ENCODE measurements at places on chromosomes 7 and 10. TPM values are rescaled to one million over a fixed set of nuclear protein-coding genes. Genes with fewer than 3 reads are reported as not detected.

DNA sequence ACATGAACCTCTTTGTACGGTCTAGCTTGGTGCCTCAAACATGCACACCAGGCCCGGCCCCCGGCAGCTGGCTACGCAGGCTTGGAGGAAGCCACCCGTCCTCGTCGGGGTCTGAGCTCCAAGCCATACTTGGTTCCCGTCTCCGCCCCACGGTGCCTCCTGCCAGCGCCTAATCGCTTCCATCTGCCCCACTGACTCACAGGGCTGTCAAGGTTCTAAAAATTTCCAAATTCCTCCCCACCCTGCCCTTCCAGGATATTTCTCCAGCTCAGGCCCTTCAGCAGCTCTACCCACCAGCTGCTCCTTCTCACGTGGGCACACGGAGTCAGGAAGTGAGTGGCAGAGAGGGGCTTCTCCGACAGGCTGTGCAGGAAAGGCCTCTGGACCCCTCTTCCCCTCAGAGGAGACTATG, 38.8 kb downstream of the TMEM270 start:
- H3K36me3 ChIP-seq: no peaks in the 10 kb centered on the region
- H3K27ac ChIP-seq: no peak overlapping the region
- DNase-seq: peak; percentile 59
- no peaks in the 10 kb centered on the region for H3K4me1 ChIP-seq

DNA sequence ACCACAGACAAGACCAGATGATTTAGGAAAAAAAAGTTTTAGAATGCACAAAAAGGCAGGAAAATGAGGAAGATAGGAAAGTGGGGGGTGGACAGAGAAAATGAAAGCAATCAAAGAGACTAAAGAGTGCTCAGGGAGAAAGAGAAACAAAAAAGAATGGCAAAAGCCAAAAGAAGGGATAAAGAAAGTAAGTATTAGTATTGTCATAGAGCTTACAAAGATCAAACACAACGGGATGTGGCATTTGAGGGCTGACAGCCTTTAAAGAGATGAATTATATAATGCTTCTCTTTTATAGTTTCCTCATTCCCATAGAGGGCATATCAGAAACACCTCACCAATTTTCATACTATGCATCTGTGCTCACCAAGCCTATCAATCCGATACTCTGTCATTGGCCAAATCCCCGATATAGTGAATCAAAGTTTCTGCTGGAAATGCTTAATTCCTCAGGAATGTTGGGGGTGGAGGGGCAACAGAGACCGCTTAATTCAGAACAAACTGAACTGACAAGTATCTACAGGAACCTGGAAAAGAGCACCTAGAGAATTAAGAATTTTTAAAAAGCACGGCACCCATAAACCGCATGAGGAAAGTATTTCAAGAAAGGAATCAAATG, 2.7 kb downstream of the COG5 start:
- DNase-seq: no peak
- no peak overlapping the region for H3K4me3 ChIP-seq
- H3K4me1 ChIP-seq: peaks cover 8% of the 10 kb centered on the region
- no peak overlapping the region for H3K27ac ChIP-seq

GRCh38 chr10:127978481-127978880, 71.6 kb downstream of the PTPRE start:
- DNase-seq: no peak
- no peak overlapping the region for H3K4me3 ChIP-seq
- H3K27me3 ChIP-seq: no peaks in the 10 kb centered on the region
- H3K4me1 ChIP-seq: no peaks in the 10 kb centered on the region
- no peak overlapping the region for H3K27ac ChIP-seq

GRCh38 chr7:158842486-158842885, 13.2 kb upstream of the ESYT2 start:
- no peak overlapping the region for H3K4me3 ChIP-seq
- no peaks in the 10 kb centered on the region for H3K36me3 ChIP-seq
- DNase-seq: no peak
- no peaks in the 10 kb centered on the region for H3K4me1 ChIP-seq

DNA sequence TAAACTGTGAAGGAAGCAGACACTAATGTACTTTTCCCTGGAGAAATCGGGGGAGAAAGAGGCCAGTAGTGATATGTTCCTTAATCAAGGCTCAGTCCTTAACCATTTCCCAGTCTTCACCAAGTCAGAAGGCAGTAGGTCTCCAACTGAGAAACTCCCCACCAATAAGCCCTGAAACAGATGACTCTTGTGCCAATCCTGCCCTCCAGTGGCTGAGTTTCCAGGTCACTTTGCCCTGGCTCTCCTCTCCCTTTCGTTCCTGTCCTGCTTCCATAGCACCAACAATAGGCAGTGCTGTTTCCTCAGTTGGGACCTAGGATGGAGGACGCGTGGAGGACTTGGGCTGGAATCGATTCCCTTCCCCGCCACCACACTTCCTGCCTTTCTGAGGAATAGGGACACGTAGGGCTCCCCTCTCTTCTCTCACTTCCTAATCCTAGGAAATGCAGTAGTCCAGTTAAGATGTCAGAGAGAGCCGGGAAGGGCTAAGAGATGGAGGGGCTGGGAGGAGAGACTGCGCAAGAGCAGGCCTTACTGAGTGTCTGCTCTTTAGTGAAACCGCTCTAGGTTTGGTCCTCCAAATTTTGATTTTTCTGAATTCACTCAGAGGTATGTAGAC, 23.4 kb downstream of the ATOH7 start:
- no peaks in the 10 kb centered on the region for H3K36me3 ChIP-seq
- DNase-seq: peak; percentile 80
- H3K4me1 ChIP-seq: no peaks in the 10 kb centered on the region
- H3K4me3 ChIP-seq: no peak overlapping the region
- no peaks in the 10 kb centered on the region for H3K27me3 ChIP-seq

GRCh38 chr7:5406957-5407945, 16.4 kb downstream of the TNRC18 start:
- no peaks in the 10 kb centered on the region for H3K27me3 ChIP-seq
- no peak overlapping the region for H3K4me3 ChIP-seq
- DNase-seq: peak; percentile 37

DNA sequence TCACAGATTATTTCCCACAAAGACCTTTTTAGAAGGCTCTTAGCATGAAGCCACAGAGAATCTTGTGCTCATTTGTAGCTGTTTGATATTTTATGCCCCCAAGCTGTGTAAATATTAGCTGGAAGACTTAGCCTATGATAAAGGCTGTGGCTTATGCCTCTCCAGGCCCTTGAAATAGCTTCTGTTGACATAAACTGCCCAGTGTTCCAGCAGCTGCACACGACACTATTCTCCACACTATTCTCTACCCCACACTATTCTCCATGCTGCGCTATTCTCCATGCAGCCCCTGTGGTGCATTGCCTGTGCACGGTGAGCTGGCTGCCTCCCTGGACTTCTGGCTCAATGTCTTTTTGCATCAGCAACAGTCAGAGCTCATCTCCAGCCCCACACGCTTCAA, 13.1 kb downstream of the DDC start:
- H3K27me3 ChIP-seq: no peaks in the 10 kb centered on the region
- H3K4me1 ChIP-seq: no peaks in the 10 kb centered on the region
- no peaks in the 10 kb centered on the region for H3K36me3 ChIP-seq
- H3K4me3 ChIP-seq: no peak overlapping the region
- no peak for DNase-seq

DNA sequence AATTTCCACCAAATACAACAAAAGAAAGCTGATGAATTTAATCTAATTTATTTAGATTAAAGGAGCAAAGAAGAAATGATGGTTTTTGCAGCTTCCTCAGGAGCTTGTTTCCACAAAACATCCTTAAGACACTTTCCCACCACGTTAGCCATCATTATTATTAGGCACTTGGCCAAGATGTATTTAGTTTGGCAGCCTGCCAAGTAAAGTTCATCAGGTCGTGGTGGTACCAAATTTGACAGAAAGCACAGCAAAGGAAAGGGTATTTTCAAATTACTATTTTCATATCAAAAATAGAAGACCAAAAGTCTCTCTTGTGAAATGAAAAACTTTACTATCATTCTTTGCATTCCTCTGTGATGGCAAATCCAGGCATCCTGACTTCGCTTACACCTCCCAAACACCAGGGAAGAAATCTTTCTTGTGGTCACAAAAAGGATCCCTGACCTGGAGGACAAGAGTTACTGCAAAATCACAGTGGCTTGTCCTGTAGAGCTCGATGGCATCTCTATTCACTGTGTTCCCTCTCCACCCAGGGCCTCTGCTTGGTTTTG, 123.1 kb upstream of the INHBA start:
- H3K27ac ChIP-seq: no peak overlapping the region
- no peaks in the 10 kb centered on the region for H3K27me3 ChIP-seq
- no peak overlapping the region for H3K4me3 ChIP-seq
- DNase-seq: peak; percentile 31
- peaks cover 29% of the 10 kb centered on the region for H3K4me1 ChIP-seq
- no peaks in the 10 kb centered on the region for H3K36me3 ChIP-seq

GRCh38 chr7:19051767-19052375, 65.6 kb downstream of the TWIST1 start:
- H3K4me3 ChIP-seq: no peak overlapping the region
- DNase-seq: no peak
- no peaks in the 10 kb centered on the region for H3K36me3 ChIP-seq
- no peaks in the 10 kb centered on the region for H3K27me3 ChIP-seq
- H3K4me1 ChIP-seq: no peaks in the 10 kb centered on the region

DNA sequence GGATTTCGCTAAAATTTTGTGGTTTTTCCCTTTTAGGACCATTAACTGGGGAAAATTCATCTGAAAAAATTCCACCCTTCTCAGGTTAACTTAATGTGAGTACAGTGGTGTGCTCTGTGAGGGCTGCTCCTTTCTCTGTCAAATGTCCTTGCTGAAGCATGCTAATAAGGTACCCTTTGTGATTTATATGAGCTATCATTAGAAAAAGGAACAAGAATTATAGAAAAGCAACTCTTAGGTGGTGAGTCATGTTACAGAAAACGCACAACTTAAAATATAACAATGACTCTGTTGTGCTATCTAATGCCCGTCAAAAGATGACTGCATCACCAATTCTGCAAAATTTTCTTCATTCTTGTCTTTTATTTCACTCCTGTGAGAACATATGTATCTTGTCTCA, 162.0 kb upstream of the MAGI2 start:
- H3K27ac ChIP-seq: no peak overlapping the region
- H3K27me3 ChIP-seq: no peaks in the 10 kb centered on the region
- H3K4me3 ChIP-seq: no peak overlapping the region
- H3K4me1 ChIP-seq: peaks cover 11% of the 10 kb centered on the region
- H3K36me3 ChIP-seq: no peaks in the 10 kb centered on the region
- peak; percentile 32 for DNase-seq

GRCh38 chr7:157253850-157254249, 83.0 kb upstream of the DNAJB6 start:
- no peaks in the 10 kb centered on the region for H3K4me1 ChIP-seq
- no peaks in the 10 kb centered on the region for H3K27me3 ChIP-seq
- no peak for DNase-seq
- H3K27ac ChIP-seq: no peak overlapping the region
- H3K4me3 ChIP-seq: no peak overlapping the region
- H3K36me3 ChIP-seq: peaks cover 57% of the 10 kb centered on the region

DNA sequence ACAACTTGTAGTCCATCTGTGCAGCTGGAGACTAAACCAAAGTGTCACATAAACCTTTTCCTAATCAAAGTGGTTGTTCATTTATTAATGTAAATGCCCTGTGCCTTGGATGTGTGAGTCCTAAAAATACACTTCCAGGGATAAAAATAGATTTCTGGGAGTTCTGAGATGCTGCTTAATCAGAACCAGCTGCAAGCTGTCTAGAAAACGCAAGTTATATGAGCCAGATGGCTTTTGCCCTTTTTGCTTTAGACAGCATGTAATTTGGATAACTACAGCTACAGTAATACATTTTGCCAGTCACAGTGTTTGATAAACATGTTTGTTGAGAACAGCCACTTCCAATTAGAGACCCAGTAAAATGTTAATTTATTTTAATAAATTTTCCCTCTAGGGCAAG, 185.1 kb upstream of the PRPS1L1 start:
- peak; percentile 69 for DNase-seq
- no peak overlapping the region for H3K4me3 ChIP-seq
- H3K27ac ChIP-seq: peak overlapping the region; percentile 38
- H3K4me1 ChIP-seq: peaks cover 27% of the 10 kb centered on the region
- no peaks in the 10 kb centered on the region for H3K36me3 ChIP-seq
- H3K27me3 ChIP-seq: no peaks in the 10 kb centered on the region

GRCh38 chr10:9342885-9343570, 1288.5 kb downstream of the GATA3 start:
- no peak overlapping the region for H3K27ac ChIP-seq
- peak; percentile 73 for DNase-seq
- H3K4me1 ChIP-seq: peaks cover 15% of the 10 kb centered on the region
- H3K36me3 ChIP-seq: no peaks in the 10 kb centered on the region
- H3K27me3 ChIP-seq: no peaks in the 10 kb centered on the region

DNA sequence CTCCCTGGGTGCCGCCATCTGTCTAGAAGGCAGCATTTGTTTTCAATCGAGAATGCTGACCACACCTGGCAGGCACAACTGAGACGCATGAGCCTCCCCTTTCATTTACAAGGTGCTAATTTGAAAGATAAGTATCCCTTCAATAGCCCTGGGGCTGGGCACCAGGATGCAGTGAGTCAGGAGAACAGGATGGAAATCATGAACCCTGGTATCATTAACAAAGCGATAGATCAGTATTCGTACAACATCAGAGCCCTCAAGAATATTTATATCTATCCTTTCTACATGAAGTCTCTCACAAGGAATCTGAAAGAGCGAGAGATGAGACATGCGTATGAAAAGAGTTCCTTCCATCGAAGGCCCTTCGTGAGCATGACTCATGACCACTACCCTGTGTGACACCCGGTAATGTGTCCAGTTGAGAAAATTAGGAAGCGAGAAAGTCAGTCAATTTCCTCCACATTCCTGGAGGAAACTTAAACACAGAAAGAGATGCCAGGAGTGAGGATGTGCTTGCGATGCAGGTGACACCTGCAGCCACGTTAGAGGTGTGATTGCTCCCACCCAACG, 123.1 kb upstream of the PITRM1 start:
- no peak overlapping the region for H3K4me3 ChIP-seq
- H3K4me1 ChIP-seq: no peaks in the 10 kb centered on the region
- DNase-seq: no peak
- no peak overlapping the region for H3K27ac ChIP-seq

DNA sequence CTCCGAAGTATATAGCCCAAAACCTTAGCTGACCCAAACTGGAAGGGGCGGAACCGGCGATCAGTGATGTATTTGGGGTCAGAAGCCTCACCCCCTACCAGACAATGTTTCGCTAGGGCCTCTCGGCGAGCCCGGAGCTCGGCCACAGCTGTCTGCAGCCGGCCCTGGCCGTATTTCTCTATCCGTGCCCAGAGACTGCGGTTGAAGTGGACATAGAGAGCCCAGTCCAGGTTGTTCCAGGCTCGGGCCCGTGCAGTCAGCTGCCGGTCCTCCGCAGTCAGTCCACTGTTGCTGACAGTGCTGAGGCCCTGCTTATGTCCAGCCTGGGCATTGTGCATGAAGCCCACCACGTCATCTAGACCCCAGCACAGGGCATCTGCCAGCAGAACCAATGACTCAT, 1.5 kb upstream of the TRAPPC14 start:
- H3K27ac ChIP-seq: no peak overlapping the region

The PRSS37 gene
- not detected for total RNA-seq

The PLEKHS1 gene
- total RNA-seq: not detected

The SLC35G1 gene
- 6.0 TPM for total RNA-seq

The PON3 gene
- not detected for total RNA-seq

Measured in cardiac muscle cell (in vitro differentiated cells and primary cell).